ENCODE measurements at places on chromosomes 5 and 9. TPM values are rescaled to one million over a fixed set of nuclear protein-coding genes. Genes with fewer than 3 reads are reported as not detected.

ZDHHC11B gene
- total RNA-seq: 4.0 TPM

SLC12A2 gene
- total RNA-seq: 17.1 TPM

CNTNAP3B gene
- total RNA-seq: 6.8 TPM

KIF4B gene
- not detected for total RNA-seq

SPINK13 gene
- not detected for total RNA-seq

ZNF608 gene
- total RNA-seq: 29.4 TPM

BTNL8 gene
- 0.48 TPM for total RNA-seq

PDGFRB gene
- total RNA-seq: 68.3 TPM

GRCh38 chr9:21395778-21396717, 10.8 kb upstream of the IFNA2 start:
- DNase-seq: no peak
- peaks cover 8% of the 10 kb centered on the region for H3K4me1 ChIP-seq
- no peaks in the 10 kb centered on the region for H3K27me3 ChIP-seq
- peak overlapping the region; percentile 47 for H3K4me3 ChIP-seq
- H3K36me3 ChIP-seq: no peaks in the 10 kb centered on the region

DNA sequence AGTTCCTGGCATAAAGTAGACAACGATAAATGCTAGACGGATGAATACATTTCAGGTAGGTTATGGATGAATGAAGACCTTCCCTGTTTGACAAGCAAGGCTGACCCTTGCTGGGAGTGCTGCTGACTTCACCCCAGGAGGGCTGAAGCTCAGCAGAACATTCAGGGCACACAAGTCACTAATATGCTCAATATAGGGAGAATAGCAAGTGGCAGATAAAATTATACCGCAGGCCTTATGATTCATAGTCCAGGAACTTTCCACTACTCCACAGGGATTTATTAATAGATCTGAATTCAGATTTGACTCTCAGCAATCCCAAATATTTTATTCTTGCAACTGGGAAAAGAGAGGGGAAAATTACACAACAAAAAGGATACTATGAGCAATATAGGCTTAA, 38.2 kb upstream of the GRAMD2B start:
- no peaks in the 10 kb centered on the region for H3K27me3 ChIP-seq
- H3K27ac ChIP-seq: no peak overlapping the region
- no peaks in the 10 kb centered on the region for H3K36me3 ChIP-seq
- DNase-seq: no peak
- no peak overlapping the region for H3K4me3 ChIP-seq
- no peaks in the 10 kb centered on the region for H3K4me1 ChIP-seq

- H3K4me3 ChIP-seq: no peak overlapping the region
- H3K27me3 ChIP-seq: no peaks in the 10 kb centered on the region
- no peak overlapping the region for H3K27ac ChIP-seq
Observed at GRCh38 chr5:138981131-138981530, 106.0 kb upstream of the LRRTM2 start.

DNA sequence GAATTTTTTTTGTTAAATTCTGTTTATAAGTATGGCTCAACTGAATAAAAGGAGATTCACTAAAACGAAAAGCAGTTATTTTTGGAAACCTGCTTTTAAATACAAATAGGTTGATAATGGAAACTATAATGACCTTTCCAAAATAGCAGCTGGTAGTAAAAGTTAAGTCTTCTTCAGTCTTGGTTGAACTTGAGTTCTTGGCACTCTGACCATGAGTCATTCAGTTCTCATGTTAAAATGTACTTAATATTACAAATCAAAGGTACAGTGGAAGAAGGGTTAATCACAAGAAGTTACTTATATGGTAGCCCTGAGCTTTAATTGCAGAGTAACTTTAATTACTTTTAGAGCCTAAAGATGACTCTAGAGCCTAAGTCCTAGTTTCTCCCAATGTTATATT, 62.1 kb downstream of the KLF9 start:
- peak overlapping the region; percentile 24 for H3K27ac ChIP-seq
- peaks cover 41% of the 10 kb centered on the region for H3K36me3 ChIP-seq
- peaks cover 3% of the 10 kb centered on the region for H3K4me1 ChIP-seq
- DNase-seq: no peak
- H3K4me3 ChIP-seq: no peak overlapping the region

DNA sequence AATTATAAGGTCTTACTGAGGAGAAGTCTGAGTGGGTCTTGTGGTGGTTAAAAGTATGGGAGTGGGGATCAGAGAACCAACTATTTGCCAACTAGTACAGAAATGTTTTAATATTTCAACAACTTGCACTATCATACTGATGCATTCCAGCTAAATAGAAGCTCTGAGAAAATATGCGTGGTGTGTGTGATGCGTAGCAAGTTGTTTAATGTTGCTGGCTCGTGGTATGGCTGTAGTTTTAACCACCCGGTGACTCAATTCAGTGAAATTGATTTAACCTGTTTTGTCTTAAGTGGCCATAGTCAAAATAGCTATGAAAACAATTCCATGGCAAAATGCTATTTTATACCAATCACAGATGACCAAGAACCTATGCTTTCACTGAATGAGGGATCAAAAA, 176.5 kb upstream of the SLC24A2 start:
- DNase-seq: no peak
- no peak overlapping the region for H3K4me3 ChIP-seq
- no peaks in the 10 kb centered on the region for H3K4me1 ChIP-seq
- no peak overlapping the region for H3K27ac ChIP-seq

GRCh38 chr5:78576376-78576775, 72.2 kb downstream of the LHFPL2 start:
- no peaks in the 10 kb centered on the region for H3K27me3 ChIP-seq
- no peak overlapping the region for H3K4me3 ChIP-seq
- H3K4me1 ChIP-seq: no peaks in the 10 kb centered on the region
- DNase-seq: no peak
- no peaks in the 10 kb centered on the region for H3K36me3 ChIP-seq

DNA sequence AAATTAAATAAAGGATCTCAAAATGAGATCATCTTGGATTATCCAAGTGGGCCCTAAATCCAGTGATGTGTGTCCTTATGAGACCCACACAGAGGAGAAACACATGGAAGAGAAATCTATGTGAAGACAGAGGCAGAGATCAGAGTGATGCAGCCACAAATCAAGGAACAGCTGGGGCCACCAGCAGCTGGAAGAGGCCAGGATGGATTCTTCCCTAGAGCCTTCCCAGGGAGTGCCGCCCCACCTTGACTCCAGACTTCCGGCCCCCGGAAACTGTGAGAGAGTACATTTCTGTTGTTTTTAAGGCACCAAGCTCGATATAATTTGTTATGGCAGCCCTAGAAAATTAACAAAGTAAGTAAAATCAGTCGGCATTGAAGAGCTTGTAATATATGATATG, 286.9 kb downstream of the FBXL7 start:
- H3K4me3 ChIP-seq: no peak overlapping the region
- no peak for DNase-seq
- H3K36me3 ChIP-seq: no peaks in the 10 kb centered on the region
- no peaks in the 10 kb centered on the region for H3K27me3 ChIP-seq

DNA sequence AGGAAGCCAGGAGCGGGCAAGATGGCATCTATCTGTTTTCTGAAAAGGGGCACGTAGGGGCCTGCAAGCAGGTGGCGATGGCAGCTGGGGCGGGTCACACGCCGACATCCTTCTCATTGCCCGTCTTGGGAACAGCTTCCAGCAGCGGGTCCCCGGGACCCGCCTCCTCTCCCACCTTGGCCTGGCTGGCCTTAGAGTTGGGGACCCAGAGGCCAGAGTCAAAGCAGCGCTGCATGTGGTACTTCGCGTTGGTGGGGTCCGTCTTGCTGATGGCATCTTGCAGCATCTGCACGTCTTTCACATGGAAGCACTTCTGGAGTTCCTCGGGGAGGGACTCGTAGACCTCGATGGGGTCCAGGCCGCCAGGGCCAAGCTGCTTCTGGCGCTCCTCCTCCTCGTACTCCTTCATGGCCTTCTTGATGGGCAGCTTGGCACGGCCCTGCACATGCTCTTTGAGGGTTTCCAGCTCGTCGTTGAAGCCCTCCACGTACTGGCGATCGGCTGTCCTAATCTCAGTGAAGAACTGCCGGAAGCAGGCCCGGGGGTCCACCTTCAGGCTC, 127.6 kb upstream of the CLINT1 start:
- no peak for DNase-seq
- H3K4me1 ChIP-seq: no peaks in the 10 kb centered on the region
- no peak overlapping the region for H3K4me3 ChIP-seq
- H3K36me3 ChIP-seq: no peaks in the 10 kb centered on the region

DNA sequence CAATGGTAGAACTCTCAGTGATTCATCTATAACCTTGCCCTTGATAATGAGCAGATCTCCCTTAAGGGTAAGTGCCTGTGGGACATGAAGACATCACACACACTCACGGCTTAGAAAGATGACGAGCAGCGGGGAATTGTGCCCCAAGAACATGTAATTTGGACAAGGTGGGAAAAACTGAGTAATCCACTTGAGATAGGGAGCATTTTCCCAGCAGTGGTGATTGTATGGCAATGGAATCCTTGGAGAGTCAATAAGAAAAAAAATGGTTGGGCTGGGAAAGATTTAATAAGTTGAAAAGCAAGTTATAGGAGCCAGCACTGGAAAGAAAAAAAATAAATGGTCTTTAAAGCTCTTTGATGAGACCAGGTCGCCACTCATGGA, 193.1 kb downstream of the GLIS3 start:
- no peak for DNase-seq
- no peaks in the 10 kb centered on the region for H3K4me1 ChIP-seq
- no peaks in the 10 kb centered on the region for H3K36me3 ChIP-seq
- H3K27me3 ChIP-seq: no peaks in the 10 kb centered on the region
- no peak overlapping the region for H3K4me3 ChIP-seq

DNA sequence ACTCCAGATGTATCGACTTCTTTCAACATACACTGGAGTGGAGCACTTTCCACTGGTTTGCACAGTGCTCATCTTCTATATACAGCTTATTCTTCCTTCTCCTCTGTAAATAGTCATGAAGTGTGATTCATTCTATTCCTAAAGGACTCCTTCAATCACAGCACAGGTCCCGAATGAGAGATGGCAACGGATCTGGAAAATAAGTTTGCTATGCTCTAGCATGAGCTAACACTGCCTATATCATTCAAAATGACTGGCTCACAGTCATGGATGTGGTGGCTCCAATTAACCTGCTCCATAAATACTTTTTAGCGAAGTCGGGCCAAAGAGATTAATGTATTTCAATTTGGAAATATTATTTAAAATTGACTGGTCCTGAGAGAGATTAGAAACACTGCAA, 272.1 kb upstream of the CDH6 start:
- no peaks in the 10 kb centered on the region for H3K27me3 ChIP-seq
- DNase-seq: no peak
- H3K27ac ChIP-seq: no peak overlapping the region
- no peaks in the 10 kb centered on the region for H3K4me1 ChIP-seq

DNA sequence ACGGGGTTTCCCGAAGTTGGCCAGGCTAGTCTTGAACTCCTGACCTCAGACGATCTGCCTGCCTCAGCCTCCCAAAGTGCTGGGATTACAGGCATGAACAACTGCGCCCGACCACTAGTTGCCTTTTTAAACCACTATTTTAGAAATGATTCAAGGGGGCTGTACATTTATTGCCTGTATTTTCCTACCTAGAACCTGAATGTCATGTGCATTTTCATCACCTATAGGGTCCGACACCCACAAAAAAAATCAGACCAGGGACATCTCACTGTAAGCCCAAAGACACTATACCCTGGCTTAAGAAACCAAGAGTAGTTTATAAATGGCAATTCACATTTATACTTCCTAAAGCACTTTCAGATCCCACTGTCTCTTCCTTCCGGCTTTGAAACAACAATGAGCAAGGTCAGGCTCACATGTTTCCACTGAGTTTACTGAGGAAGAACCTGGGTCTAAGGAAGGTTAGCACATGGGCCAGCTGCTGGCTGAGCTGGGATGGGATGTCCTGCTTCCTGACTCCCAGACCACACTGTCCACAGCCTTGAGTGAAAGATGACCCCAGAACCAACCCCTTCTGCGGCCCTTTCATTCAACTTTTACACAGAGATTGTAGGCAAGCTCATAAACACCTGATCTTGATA, 87.3 kb downstream of the SERINC5 start:
- H3K36me3 ChIP-seq: peaks cover 11% of the 10 kb centered on the region
- H3K27me3 ChIP-seq: no peaks in the 10 kb centered on the region
- H3K4me1 ChIP-seq: no peaks in the 10 kb centered on the region
- no peak overlapping the region for H3K27ac ChIP-seq
- no peak for DNase-seq
- no peak overlapping the region for H3K4me3 ChIP-seq

DNA sequence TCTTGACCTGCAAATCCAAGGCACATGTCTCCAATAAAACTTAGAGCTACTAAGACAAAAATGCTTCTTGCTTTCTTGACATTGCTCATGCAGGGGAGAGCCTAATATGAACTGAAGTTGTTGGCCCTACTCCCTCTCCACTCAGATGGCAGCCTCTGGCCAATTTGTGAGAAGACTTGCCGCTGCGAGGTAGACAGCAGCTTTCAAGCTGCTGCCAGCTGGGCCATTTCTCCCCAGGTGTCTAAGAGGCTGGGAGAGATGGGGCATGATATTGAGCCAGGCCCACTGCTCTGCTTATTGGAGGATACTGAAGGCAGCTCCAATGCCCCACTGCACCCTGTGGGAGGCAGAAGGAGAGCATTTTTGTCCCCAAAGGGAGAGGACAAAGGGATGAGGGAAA, 380.5 kb downstream of the RASEF start:
- no peaks in the 10 kb centered on the region for H3K36me3 ChIP-seq
- no peak overlapping the region for H3K27ac ChIP-seq
- H3K27me3 ChIP-seq: no peaks in the 10 kb centered on the region

DNA sequence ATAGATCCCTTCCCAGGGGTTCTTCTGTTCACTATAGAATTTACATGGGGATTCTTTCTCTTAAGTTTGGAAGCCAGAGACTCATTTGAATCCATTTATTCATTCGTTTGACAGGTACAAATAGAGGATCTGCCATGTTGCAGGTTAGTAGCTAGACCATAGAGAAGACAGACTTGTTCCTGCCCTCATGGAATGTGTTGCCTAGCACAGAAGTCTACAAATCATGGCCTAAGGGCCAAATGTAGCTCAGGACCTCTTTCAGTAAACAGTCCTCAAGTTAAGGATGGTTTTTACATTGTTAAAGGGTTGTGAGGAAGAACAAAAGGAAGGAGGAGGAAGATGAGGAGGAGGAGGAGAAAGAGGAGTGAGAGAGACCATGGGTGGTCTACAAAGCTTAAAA, 114.7 kb upstream of the SLC44A1 start:
- no peaks in the 10 kb centered on the region for H3K36me3 ChIP-seq
- H3K4me1 ChIP-seq: no peaks in the 10 kb centered on the region
- no peak overlapping the region for H3K4me3 ChIP-seq
- H3K27ac ChIP-seq: no peak overlapping the region
- DNase-seq: no peak
- H3K27me3 ChIP-seq: no peaks in the 10 kb centered on the region

DNA sequence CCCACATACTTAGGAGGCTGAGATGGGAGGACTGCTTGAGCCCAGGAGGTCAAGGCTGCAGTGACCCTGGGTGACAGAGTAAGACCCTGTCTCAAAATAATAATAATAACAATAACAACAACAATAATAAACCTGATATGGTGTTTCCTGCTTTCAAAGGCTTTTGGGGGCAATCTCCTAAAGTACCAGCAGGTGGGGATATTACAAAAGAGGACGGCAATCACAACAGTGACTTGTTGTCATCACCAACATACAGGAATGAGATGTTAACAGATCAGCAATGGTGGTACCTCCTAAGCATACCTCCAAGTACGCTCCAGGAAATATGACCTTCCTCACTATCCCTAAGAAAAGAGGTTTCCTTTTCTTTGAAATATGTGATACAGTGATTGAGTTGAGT, 91.1 kb upstream of the RNF180 start:
- no peak for DNase-seq
- H3K27ac ChIP-seq: no peak overlapping the region
- H3K4me1 ChIP-seq: no peaks in the 10 kb centered on the region
- H3K36me3 ChIP-seq: no peaks in the 10 kb centered on the region

All from right atrium auricular region (tissue), 2 donors.